ENCODE measurements at places on chromosomes 12 and 14. TPM values are rescaled to one million over a fixed set of nuclear protein-coding genes. Genes with fewer than 3 reads are reported as not detected.

DNA sequence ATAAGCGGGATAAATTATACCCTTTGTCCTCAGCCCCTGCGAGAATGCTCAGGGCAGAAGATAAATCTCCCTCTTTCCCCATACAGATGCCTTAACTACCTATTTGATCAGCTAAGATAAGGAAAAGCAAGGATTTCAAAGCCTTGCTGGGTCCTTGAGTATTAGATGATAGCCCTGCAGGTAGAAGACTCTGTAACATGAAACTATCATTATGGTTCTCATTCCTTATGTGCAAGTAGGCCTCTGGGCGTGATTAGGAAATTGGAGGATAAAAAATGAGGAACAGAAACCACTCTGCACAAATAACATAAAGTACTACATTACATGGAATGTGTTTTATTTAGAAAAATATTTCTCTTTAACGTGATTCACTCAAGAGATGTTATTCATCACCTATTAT, 14.5 kb upstream of the WDR89 start:
- DNase-seq, result no peak
- H3K4me1 ChIP-seq, result peaks cover 4% of the 10 kb centered on the region
- H3K4me3 ChIP-seq, result no peak overlapping the region
- H3K36me3 ChIP-seq, result no peaks in the 10 kb centered on the region
- H3K27me3 ChIP-seq, result no peaks in the 10 kb centered on the region

DNA sequence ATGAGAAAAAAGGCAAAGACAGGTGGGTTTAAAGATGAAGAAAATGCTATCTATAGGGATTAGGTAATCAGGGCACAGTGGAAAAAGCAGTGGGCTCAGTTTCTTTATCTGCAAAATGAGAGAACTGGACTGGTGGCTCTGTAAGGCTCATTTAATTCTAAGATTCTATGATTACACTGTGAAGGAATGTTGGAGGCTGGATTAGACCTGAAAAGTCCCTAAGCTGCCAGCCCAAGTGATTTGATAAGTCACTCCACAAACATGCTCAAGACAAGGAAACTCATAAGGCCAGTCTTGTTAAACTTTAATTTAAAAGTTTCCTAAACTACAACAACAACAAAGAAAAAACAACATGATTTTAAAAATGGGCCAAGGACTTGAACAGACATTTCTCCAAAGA, 75.1 kb downstream of the DCAF5 start:
- no peaks in the 10 kb centered on the region for H3K27me3 ChIP-seq
- H3K4me1 ChIP-seq, result peaks cover 60% of the 10 kb centered on the region
- peaks cover 19% of the 10 kb centered on the region for H3K36me3 ChIP-seq
- H3K27ac ChIP-seq, result peak overlapping the region; percentile 92
- H3K4me3 ChIP-seq, result no peak overlapping the region

- H3K27me3 ChIP-seq, result no peaks in the 10 kb centered on the region
These were observed 66.3 kb downstream of the SCARB1 start for GRCh38 chr12:124797321-124797720.

DNA sequence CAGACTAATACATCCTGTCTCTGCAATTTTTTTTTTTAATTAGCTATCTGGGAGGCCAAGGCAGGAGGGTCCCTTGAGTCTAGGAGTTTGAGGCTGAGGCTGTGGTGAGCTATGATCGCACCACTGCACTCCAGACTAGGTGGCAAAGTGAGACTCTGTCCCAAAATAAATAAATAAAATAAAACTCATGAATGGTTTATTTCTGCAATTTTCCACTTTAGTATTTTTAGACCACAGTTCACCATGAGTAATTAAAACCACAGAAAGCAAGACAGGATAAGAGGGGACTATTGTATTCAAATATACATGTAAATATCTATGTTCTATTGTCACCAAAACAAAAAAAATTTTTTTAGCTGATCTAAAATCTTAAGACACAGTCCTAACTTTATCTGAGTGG, 17.8 kb downstream of the TAOK3 start:
- no peak overlapping the region for H3K4me3 ChIP-seq
- no peak overlapping the region for H3K27ac ChIP-seq
- no peaks in the 10 kb centered on the region for H3K27me3 ChIP-seq
- peaks cover 55% of the 10 kb centered on the region for H3K4me1 ChIP-seq
- no peak for DNase-seq
- no peaks in the 10 kb centered on the region for H3K36me3 ChIP-seq

DNA sequence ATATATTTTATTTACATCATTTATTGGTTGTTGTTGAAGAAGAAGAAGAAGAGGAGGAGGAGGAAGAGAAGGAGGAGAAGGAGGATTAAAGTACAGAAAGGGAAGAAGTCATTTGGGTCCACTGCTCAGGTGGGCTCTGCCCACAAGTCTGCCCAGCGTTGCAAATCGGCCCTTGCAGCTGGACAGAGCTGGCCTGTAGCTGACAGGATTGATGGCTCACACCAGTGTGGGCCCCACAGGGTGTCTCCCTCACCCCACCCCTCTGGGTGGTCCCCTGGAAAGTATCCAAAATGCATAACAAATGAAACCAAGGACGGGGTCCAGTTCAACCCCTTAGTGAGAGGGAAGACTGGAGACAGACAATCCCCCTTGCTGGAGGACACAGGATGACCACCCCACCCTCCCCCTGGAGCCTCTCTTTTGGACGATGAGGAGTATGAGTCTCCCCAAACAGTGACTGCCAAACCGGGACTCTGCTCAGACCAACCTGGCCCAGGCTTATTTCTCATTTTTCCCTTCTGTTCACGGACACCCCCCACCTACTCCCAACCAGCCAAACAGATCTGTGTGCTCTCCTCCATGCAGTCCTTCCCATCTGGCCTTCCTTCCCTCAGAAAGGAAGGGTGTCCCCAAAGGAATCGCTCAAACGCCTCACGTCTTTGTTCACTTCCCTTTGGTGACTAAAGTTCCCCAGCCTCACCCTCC, 17.7 kb downstream of the DPF3 start:
- H3K27me3 ChIP-seq, result no peaks in the 10 kb centered on the region
- H3K4me1 ChIP-seq, result no peaks in the 10 kb centered on the region
- no peak for DNase-seq
- H3K4me3 ChIP-seq, result no peak overlapping the region

- H3K27ac ChIP-seq, result no peak overlapping the region
- H3K4me1 ChIP-seq, result peaks cover 9% of the 10 kb centered on the region
- DNase-seq, result no peak
- H3K36me3 ChIP-seq, result peaks cover 2% of the 10 kb centered on the region
- H3K4me3 ChIP-seq, result no peak overlapping the region
These were observed 175.3 kb downstream of the TSPAN9 start for GRCh38 chr12:3252450-3252891.

DNA sequence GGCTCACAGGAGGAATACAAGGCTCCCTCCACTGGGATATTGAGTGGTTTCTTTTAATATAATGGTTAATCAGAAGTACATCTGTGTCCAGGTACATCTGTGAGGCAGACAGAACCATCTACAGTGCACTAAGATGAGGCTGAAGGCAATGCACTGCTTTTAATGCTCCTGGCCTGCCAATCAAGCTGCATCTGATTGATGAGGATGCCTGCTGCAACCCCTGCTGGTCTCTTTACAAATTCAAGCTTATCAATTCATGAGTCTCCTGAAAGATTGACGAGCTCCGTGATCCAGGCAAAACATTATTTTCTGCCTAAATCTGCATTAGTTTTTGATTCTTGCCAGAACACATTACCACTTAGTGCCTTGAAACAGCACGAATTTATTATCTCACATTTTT, 1139.1 kb downstream of the AACS start:
- no peaks in the 10 kb centered on the region for H3K27me3 ChIP-seq
- H3K27ac ChIP-seq, result no peak overlapping the region
- H3K36me3 ChIP-seq, result no peaks in the 10 kb centered on the region
- DNase-seq, result no peak
- no peaks in the 10 kb centered on the region for H3K4me1 ChIP-seq

- no peak overlapping the region for H3K4me3 ChIP-seq
- H3K4me1 ChIP-seq, result peaks cover 52% of the 10 kb centered on the region
- DNase-seq, result no peak
- no peaks in the 10 kb centered on the region for H3K27me3 ChIP-seq
- peak overlapping the region; percentile 29 for H3K27ac ChIP-seq
- H3K36me3 ChIP-seq, result peaks cover 10% of the 10 kb centered on the region
These were observed 104.7 kb downstream of the RFLNA start for GRCh38 chr12:124399622-124400021.

GRCh38 chr14:37813732-37814131, 218.3 kb downstream of the TTC6 start:
- no peaks in the 10 kb centered on the region for H3K36me3 ChIP-seq
- no peak for DNase-seq
- peaks cover 18% of the 10 kb centered on the region for H3K27me3 ChIP-seq
- H3K27ac ChIP-seq, result no peak overlapping the region

DNA sequence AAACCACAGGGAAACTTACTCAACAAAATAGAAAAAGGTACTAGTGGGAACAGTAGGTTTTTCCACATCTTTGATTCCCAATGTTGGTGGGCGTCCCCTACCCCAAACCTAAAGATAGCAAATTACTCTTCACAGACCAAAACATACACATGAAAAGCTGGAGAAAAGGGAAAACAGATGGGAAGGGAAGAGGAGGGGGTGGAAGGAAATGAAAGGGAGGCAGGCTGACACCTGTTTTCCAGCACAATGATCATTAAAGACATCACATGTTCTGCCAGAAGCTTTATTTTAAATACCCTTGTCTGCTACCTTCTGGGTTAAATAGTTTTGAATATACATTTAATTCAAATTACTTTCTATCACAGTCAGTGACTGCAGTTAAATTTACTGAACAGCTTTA, 1617.9 kb upstream of the SEL1L start:
- no peaks in the 10 kb centered on the region for H3K36me3 ChIP-seq
- H3K27ac ChIP-seq, result no peak overlapping the region
- H3K27me3 ChIP-seq, result peaks cover 2% of the 10 kb centered on the region
- H3K4me3 ChIP-seq, result no peak overlapping the region
- DNase-seq, result no peak

DNA sequence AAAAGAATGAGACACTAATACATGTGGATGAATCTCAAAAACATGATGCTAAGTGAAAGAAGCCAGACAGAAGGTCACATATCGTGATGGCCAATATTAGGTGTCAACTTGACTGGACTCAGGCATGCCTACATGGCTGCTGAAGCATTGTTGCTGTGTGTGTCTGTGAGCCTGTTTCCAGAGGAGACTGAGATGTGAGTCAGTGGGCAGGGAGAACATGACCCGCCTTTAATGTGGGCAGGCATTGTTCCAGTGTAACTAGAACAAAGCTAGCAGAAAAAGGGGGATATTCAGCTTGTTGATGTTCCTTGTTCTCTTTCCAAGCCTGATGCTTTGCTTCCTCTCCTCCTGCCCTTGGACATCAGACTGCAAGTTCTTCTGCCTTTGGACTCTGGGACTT, 47.6 kb downstream of the DCAF5 start:
- peaks cover 4% of the 10 kb centered on the region for H3K36me3 ChIP-seq
- no peak overlapping the region for H3K4me3 ChIP-seq
- H3K27me3 ChIP-seq, result no peaks in the 10 kb centered on the region
- DNase-seq, result no peak
- H3K4me1 ChIP-seq, result peaks cover 24% of the 10 kb centered on the region

GRCh38 chr12:57368349-57369095, 62.3 kb downstream of the R3HDM2 start:
- DNase-seq, result no peak
- peaks cover 11% of the 10 kb centered on the region for H3K36me3 ChIP-seq
- no peak overlapping the region for H3K4me3 ChIP-seq
- peaks cover 24% of the 10 kb centered on the region for H3K4me1 ChIP-seq
- H3K27ac ChIP-seq, result no peak overlapping the region

The P2RX7 gene
- 0.39 TPM for total RNA-seq

The MYL6 gene
- total RNA-seq, result 2,236 TPM

The GNB3 gene
- total RNA-seq, result 10.2 TPM

All from chondrocyte (in vitro differentiated cells).